ENCODE measurements at places on chromosomes 12 and 14. TPM values are rescaled to one million over a fixed set of nuclear protein-coding genes. Genes with fewer than 3 reads are reported as not detected.

Gene ADAMTS20
- not detected for total RNA-seq

Gene AKAP5
- total RNA-seq: 0.33 TPM

Gene RNF212B
- not detected for total RNA-seq

Gene SMCO2
- total RNA-seq: not detected

Gene TMPRSS12
- total RNA-seq: not detected

Gene GPRC5A
- 5.0 TPM for total RNA-seq

Gene KLHDC1
- total RNA-seq: 1.3 TPM

Gene TROAP
- 7.8 TPM for total RNA-seq

Gene FGF23
- not detected for total RNA-seq

Gene VWF
- 2,070 TPM for total RNA-seq

Measured in vein endothelial cell (primary cell).